ENCODE measurements at places on chromosomes 2 and 18.

- no peak for DNase-seq
Measured at GRCh38 chr2:21363364-21363763, 239.6 kb downstream of the TDRD15 start.

DNA sequence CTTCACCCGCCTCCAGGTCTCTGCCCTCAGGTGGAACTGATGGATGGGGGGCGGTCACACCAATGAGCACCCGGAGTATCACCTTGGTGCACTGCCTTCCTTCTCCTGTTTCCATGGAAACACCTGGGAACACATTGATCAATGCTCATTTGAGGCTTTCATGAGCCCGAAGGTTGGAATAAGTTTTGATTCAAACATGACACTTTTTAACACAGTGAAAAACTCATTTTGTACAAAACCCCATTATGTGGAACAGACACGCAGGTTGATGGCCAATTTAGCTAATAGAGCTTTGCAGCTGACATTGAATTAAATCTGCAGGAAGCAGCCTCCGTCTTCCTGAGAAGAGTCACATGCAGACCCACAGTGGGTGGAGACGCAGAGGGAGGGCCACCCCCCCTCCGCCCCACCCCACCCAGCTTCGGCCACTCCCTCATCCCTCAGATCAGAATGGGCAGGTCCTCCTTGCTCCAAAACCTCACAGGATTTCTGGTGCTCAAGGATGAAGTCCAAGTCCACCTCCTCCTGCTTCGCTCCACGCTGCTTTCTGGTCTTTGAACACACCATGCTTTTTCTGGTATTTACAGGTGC is 96.0 kb upstream of the MYCN start:
- DNase-seq, result no peak

GRCh38 chr2:219171231-219171651 is 1.4 kb upstream of the SLC23A3 start:
- peak; percentile 28 for DNase-seq

GRCh38 chr18:58359218-58359617 is 269.7 kb downstream of the ALPK2 start:
- no peak for DNase-seq

DNA sequence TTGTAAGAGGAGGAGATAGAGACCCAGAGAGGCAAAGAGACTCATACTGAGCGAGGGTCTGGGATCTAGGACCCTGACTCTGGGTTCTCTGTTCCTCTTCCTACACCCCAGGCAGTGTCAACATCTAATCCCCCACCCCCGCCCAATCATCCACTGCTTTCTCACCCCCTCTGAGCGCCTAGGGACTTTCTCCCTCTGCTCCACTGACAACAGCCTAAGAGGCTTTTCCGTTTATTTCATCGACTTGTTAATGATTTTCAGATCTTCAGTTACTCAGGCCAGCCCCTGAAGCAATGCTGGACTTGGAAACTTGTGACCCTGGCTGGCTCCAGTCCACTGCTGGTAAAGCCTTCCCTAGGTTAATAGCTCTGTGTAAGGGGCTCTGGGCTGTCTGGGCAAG is 65.1 kb downstream of the TFCP2L1 start:
- DNase-seq, result no peak

- DNase-seq, result no peak
Measured at GRCh38 chr2:96399342-96400048, 63.9 kb downstream of the NCAPH start.

DNA sequence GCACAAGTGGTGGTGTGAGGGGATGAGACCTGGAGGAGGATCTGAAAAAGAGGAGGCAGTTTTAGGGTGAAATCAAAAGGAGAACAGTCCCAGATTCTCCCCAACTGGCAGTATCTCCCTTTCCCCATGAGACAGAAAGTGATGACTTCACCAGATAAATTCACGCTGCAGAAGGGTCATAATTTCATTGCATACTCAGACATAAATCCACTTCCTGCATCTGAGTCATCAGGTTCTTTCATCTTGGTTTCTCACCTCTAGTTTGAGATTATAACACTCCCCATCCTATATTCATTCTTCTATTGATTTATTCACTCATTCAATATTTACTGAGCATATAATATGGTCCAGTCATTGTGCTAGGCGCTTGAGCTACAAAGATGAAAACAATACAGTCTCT is 64.7 kb downstream of the CCDC148 start:
- no peak for DNase-seq

DNA sequence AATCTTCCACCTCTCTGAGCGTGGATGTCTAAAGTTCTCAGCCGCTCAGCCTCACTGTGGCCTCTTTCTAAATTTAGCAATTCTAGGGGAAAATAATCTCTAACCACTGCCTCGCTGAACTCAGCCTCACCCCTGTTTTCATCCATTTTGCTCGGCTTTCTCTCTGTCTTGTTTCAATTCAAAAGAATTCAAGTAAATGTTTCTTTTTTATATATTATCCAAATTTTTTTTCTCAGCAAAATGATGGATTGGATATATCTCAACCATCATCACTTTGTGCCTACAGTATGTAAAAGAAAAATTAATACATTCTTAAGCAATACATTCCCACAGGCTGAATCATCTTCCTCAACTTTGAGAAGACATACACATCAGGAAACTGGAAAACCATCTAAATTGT is 24.0 kb upstream of the GALNT5 start:
- DNase-seq, result no peak

DNA sequence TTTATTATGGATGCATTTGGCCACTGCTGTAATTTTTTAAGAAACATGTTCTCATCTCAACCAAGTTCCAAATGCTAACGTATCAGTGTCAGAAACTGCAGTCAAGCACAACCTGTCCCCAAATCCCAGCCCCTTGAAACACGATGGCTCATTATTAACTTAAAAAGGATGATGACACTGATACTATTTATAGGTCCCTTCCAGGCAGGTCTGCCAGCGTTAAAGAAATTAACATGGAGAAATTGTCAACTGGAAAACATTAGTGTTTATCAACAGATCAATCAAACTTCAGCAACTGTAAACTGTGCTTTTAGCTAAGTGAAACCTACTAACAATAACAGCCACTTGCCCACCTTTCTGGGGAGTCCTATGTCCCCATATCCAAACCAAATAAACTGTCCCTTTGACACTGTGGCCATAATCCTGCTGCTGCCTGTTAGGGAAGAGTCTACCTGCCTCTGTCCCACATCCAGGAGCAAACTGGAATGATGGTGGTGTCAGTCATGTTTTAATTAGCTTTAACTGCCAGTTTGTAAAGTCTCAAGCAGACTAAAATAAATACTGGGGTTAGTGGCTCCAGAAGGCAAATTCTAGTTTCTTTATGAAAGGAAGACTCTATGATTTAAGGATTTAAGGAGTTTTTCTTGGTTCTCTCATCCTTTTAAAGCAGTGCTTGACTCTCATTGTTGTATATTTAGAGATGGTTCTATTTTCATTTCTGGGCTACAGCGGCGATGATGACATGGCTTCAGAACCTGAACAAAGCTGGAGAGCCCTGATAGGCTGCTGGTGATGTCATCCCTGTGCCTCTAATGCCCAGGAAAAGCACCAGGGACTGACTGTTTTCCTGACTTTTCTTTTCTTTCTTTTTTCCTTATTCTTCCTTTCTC is 583.6 kb upstream of the PIK3C3 start:
- no peak for DNase-seq

DNA sequence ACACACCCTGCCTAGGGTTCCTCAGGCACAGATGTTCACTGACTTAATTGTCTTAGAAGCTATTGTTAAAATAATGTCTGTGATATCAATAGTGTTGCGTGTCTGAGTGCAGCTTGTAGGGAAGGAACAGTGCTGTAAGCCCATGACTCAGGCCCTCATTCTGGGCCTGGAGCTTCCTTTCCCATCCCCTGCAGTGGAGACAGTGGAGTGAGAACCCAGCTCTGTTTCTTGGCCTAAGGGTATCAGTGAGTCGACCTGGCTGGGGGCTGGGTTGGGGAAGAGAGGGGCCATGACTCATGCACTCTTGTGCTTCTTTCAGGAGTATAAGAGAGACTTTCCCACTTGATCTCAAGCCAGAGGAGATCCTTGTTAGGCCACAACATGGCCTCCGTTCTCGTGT is 106.8 kb downstream of the HRH4 start:
- no peak for DNase-seq

- DNase-seq, result no peak
Measured at GRCh38 chr2:204901591-204901990, 356.3 kb downstream of the PARD3B start.

DNA sequence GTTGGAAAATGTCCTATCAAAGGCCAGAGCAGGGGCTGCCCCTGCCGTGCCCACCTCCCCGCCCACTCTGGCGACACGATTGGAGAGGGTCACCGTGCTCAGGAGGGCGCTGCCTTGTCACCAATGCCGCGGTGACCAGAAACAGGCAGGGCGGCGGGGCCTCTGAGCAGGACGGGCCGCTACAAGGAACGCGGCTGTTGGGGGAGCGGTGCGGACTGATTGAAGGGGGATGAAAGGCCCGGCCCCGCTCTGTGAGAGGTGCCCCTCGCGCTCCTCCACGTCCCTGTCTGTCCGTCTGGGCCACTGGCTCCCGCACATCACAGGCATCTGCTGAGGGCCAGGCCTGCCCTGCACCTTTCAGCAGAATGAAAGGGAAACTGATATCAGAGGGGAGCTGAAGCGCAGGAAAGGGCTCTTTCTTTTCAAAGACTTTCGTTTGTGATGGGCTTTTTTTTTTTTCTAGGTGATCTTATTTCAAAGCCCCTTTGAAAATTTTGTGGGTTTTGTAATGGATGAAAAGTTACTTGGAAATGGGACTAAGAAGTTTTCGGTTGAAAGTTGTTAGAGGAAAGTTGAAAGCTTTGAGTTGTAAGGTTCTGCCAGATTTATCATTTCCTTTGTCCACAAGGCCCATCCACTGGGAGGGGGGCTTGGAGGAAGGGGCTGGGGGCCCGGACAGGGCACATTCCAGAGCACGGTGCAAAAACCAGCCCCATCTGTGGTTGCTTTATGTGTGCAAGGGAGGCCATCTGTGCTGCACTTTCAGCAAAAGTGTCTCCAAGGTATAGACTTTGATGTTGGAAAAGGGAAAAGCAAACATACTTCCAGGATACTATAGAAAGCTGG is 244.2 kb downstream of the KLHL29 start:
- DNase-seq, result no peak

DNA sequence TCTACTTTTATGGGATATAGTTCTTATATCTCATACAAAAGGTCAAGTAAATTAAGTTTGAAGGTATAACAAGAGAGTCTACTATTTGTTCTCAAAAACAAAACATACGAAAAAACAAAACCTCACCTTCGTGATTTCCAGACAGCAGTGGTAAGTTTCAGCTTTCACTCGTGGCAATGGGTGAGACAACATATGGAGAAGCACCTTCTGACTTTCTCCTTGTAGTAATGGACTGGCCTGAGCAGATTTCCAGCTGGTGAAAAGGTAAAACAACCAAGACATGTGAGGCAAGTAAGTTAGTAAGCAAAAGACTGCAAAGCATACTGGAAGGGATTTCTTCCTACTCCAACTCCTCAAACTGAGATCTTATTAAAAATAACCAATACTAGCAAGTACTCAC is 39.6 kb downstream of the RTTN start:
- no peak for DNase-seq

DNA sequence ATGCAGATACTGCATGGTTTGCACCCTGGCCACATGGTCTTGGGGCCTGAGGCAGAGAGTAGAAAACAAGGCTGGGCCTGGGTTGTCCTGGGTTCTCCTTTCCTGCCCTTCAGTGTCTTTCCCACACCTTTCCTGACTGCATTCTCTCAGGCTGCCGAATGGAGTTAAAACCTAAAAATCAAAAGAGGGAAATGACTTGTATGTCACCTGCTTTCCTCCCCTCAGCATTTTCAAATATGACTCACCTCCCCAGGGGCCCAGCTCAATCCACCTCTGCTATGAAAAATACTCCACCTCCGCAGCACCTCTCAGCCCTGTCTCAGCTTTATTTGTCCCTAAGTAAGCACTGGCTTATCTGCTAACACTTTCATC is 457.8 kb upstream of the MEX3C start:
- DNase-seq, result no peak

- no peak for DNase-seq
Measured at GRCh38 chr2:220887876-220888275, 684.2 kb downstream of the EPHA4 start.

GRCh38 chr18:77087393-77088141 is 45.0 kb downstream of the MBP start:
- no peak for DNase-seq

- no peak for DNase-seq
Measured at GRCh38 chr2:235659767-235660322, 166.0 kb downstream of the AGAP1 start.

DNA sequence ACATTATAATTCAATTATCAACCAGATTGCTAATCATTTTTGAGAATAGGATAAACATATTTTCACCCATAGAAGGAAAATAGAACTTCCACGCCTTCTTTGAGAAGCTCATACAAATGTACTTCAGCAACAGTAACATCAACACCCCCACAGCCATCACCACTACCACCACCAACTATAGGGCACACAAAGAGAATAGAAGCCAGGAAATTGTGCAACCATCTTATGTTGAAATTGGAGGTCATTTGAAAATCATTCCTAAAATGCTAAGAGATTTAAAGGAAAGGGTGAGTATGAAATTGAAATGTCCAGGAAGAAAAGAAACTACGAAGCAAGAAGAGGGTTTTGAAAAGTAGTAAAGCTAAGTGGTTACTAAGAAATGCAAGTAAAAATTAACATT is 563.4 kb downstream of the ZNF804A start:
- DNase-seq, result no peak

GRCh38 chr2:179861027-179861415 is 391 bp downstream of the ZNF385B start:
- DNase-seq, result peak; percentile 30

DNA sequence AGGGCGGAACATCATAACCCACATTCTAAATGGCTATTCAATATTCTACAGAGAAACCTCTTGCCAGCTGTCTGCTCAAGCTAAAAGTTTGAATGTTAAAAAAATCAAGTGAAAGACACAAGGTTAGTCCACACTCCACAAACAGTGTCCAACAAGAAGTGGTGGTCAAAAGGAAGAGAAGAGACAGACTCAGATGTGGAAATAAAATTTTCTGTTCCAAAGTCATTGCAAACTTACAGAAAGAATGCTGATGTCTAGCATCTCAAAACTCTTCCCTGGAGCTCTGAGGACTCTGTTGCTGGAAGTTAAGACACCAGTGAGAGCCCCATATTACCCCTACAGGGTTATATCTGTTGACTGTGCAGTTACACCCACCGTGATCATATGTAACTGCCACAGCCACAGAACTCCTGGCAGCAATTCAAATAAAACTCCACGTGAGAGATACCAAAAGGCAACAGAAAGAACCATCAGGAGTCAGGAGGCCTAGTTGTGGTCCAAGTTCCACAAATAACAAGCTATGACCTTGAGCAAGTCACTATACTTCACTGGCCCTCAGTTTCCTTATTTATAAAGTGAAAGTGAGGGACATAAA is 60.9 kb downstream of the AAK1 start:
- no peak for DNase-seq

DNA sequence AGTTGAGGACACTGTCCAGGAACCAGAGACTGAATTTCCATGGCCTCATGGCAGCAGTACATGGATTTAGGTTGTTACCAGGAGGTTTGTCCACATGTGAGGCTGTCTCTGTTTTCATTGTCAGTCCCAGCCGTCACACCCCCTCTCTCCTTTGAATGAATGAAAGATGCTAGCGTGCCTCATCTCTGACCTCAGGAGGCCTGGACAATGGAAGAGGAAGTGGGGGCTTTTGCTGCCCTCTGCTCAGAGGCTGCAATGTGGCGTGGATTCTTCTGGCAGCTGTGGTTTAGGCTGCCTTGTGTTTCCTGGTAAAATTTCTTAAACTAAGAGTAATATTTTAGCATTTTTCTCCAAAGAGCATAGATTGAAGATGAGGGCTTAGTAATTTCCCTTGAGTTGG is 47.5 kb downstream of the RAB31 start:
- DNase-seq, result no peak
